RPMI8226 (cell line): ENCODE measurements at places on chromosomes 11 and 22.

- peak; percentile 63 for DNase-seq
Measured at GRCh38 chr11:88414385-88414861, 76.9 kb upstream of the CTSC start.

GRCh38 chr11:111148953-111149352 is 96.6 kb upstream of the POU2AF2 start:
- no peak for DNase-seq

GRCh38 chr11:10019906-10020682 is 273.9 kb downstream of the SBF2 start:
- no peak for DNase-seq

DNA sequence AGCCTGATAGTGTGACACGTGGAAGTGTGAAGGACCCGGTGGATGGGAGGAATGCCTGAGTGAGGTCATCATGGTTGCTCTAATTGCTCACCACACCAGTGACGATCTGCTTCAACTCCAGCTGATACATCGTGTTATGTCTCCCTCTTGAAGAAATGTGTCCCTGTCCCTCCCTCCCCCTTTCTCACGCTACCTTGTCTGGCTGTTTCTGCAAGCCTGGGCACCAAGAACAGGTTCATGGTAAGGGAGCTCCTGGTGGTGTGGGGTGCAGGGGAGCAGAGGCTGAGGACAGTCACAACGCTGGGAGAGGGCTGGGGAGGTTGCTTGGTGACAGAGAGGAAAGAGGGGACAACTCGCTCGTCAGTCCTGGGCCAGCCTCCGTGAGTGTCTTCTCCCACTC is 413.4 kb downstream of the SOX6 start:
- DNase-seq = no peak

GRCh38 chr11:3796801-3797328 is 489 bp downstream of the NUP98 start:
- no peak for DNase-seq

GRCh38 chr11:131474947-131475346 is 104.5 kb downstream of the NTM start:
- DNase-seq = no peak

DNA sequence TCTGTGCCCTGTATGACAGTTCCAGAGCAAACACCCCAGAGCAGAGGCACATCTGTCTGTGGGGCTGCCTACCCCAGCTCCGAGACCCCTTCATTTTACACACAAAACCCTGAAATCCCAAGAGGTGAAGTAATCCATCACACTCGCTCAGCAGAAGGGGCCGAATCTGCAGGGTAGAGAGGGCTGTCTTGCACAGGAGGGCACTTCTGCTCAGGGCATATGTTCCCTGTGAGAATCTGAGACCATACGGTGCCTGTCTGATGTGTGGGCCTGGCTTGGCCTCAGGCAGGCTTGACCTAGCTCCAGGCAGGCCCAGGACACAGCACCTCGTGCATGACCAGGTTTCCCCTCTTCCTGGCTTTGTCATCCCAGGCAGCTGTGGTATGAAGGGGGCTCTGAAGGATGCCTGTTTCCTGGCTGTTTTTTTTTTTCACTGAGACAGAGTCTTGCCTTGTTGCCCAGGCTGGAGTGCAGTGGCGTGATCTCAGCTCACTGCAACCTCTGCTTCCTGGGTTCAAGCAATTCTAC is 37.2 kb downstream of the GRIK4 start:
- DNase-seq = no peak

DNA sequence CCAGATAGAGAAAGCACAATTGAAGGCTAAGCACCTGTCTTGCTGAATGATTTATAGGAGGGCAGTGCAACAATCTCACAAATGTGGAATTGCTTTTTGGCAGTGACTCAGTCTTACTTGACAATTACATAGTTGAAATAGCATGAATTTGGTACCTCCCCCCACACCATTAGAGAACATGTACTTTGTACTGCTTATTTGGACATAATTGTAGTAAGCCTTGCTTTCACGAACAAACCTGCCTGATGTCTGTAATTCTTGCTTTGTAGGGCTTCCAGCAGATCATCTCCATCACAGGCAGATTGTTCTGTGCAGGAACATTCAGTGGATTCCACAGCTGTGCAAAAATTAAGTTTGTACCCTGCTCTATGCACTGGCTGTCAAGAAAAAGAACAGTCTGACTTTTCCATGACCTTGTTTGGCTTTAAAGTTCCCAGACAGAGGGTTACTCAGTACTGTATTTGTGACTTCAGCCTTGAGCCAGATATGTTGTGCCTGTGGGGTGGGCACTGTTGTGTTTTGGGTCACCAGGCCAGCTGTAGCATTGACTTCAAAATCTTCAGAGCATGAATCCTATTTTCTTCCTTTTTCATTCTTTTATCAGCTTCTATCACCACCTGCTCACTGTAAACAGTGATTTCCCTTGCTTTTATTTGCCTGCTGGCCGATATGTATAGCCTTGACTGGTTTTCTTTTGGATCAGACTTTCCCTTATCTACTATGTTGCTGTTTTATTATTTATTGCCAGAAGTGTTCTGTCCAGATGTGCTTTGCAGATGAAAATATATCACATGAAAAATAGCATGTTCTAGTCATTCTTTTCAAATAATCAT is 941.0 kb upstream of the CHORDC1 start:
- no peak for DNase-seq

GRCh38 chr11:103668859-103669258 is 367.6 kb upstream of the DDI1 start:
- no peak for DNase-seq

DNA sequence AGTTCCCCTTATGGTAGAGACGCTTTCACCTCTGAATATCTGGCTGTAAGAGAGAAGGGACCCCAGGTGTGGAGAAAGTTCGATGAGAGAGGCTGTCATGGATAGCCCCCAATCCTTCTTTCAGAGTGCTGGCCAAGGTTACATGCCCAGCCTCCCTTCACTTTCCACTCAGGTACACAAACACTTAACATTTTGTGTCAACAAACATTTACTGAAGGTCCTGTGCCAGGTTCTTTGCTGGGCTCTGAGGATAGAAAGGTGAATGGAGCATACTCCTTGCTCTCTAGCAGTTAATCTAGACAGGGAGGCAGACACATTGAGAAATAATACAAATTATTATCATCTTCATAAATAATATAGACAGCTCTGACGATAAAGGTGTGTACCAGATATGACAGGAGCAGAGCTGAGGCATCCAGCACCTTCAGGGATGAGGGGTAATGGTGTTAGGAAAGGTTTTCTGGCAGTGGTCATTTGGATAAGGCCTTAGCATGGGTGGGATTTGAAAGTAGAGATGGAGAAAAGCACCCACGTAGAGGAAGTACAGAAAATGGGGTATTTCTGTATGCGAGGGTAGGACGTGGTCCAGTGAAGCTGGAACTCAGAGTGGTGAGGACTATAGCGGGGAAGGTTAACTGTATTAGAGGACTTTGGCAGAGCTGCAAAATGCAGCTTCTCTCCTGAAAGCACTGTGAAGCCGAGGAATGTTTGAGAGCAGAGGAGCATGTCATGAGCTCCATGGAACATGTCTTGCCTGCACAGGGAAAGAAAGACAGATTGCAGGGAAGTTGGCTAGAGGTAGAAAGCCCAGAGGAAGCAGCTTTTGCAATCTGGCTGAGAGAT is 19.6 kb downstream of the PPFIBP2 start:
- DNase-seq = no peak

GRCh38 chr11:45374653-45375059 is 88.5 kb upstream of the SYT13 start:
- DNase-seq = no peak

- no peak for DNase-seq
Measured at GRCh38 chr22:30245985-30246813, at the start of gene LIF. LIF (minus strand) TSS chr22:30246759; CDS start chr22:30246695, 64 bp downstream.

- peak; percentile 76 for DNase-seq
Measured at GRCh38 chr11:49995565-49995964, 13.2 kb upstream of the OR4C12 start.

GRCh38 chr22:50686794-50687193 is 14.2 kb downstream of the SHANK3 start:
- no peak for DNase-seq

DNA sequence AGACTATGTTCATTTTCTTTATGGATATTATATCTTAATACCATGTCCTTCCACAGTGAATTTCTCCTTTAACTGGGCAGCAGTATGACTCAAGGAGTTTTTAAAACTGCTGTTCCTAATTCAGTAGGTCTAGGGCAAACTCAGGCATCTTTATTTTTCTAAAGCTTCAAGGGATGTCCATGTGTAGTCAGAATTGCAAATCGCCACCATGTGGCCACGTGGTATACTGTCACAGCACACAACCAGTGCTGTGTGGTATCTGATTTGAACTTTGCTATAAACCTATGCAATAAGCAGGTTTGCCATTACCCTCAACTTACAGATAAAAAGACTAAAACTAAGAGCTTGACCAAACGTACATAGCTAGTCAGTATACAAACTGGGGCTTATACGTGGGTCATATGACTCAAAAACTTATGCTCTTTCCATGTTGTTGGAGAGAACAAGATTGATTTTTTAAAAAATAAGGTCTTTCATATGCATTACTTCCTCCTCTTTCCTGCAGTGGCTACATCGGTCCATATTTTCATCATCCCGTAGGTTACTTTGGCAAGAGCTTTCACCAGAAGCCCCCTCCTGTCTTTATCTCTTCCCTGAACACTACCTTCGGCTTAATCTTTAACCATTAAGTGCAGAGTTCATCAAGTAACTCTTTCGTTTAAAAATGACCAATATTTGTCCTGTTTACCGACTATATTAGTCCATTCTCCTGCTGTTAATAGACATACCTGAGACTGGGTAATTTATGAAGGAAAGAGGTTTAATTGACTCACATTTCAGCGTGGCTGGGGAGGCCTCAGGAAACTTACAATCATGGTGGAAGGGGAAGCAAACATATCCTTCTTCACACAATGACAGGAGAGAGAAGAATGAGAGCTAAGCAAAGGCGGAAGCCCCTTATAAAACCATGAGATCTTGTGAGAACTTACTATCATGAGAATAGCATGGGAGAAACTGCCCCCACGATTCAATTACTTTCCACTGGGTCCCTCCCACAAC is 8.0 kb upstream of the HTATIP2 start:
- peak; percentile 60 for DNase-seq

DNA sequence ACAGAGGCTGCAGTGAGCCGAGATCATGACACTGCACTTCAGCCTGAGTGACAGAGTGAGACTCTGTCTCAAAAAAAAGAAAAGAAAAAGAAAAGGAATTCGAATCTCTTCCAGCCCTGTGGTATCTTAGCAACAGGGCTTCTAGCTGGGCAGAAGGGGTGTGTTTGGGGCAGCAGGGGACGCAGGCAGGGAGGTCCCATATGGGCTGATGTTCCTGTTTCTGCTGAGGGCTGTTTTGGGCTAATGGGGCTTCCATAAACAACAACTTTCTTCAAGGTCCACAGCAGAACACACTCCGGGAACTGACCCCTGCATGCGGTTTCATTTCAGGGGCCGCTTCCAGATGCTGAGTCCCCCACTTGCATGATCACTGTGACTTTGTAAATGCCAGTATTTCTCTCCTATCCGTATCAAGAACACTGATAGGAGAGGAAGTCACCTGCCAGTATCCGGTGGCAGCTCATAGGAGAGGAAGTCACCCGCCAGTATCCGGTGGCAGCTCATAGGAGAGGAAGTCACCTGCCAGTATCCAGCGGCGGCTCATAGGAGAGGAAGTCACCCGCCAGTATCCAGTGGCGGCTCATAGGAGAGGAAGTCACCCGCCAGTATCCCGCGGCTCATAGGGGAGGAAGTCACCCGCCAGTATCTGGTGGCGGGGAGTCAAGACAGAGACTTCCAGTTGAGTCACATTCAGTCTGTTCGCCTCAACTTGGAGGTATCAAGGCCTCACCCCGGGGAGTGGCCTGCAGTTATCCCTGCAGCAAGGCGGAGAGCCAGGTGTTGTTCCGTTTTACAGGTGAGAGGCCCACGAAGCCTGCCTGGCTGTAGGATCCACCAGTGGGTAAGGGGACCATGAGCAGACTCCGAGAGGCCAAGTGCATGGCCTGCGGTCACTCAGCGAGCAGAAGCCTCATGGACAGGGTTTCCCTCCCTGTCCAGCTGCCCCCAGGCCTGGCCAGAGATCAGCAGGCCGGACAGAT is 8.3 kb upstream of the FGF19 start:
- DNase-seq = peak; percentile 56

DNA sequence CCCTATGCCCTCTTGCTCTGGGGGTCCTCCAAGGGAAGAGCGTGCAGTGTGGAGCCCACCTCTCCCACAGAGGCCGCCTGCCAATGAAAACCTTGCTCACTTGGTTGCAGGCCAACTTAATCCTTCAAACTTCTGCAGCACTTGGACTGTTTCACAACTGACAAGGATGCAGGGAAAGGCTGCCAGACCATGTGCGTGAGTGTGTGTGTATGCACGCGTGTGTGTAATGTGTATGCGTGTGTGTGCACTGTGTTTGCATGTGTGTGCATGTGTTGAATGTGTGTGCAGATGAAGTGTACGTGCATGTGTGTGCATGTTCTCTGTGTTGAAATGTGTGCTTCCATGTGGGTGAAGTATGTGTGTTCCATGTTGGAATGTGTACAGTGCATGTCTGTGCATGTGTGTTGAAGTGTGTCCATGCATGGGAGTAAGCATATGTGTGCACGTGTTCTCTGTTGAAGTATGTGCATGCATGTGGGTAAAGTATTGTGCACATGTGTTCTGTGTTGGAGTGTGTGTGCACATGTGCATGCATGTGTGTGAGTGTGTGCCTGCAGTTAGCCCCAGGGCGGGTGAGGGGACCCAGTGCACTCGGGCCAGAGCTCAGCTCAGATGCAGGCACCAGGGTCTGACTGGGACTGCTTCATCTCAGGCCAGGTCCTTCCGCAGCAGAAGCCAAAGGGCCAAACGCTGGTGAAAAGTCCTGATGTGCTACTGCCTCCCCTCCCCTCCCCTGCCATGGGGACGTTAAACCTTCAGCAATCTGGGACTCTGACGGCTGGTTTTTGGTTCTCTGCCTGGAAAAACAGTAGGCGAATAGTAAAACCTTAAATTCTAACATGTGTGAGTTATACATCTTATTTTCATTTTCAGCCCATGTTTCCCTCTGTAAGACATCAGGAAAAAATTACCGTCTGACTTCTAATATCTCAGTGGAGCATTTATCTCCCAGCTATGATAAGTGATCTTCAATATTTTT is 72.0 kb downstream of the FLI1 start:
- DNase-seq = no peak

GRCh38 chr22:40392618-40393017 is 22.2 kb downstream of the SGSM3 start:
- no peak for DNase-seq

DNA sequence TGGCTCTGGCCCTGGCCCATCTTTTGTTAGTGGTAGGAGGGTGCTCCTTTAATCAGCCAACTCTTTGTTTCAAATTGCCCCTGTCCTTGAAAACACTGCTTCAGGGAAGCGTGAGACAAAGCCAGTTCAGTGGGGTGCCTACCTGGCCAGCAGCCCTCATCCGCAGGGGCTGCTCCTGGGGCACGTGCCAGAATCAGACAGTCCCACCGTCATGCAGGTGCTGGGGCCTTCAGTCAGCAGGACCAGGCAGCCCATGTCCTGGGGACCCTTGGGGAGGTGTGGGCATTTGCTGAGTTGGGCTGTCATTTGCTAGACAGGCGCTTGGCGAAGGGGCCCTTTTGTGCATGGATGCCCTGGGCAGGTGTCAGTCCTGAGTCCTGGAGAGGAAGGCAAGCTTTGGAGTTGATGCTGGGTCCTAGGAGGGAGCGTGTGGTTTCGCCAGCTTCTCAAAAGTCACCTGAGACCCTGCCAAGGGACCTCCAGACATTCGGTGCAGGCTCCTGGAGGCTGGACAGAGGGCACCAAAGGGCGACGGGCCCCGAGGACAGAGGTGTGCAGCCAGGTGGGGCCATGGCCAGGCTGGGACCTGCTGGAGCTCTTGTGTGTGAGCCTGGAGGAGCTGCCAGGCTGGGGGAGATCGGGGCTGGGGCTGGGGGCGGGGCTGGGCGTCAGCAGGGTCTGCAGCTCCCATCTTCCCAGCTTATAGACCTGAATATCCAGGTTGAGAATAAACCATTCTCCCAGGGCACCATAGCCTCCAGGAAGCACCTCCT is 15.0 kb upstream of the RTN4R start:
- no peak for DNase-seq
